Lower lobe of right lung (tissue), 2 donors: ENCODE measurements at places on chromosomes 5 and 9. TPM values are rescaled to one million over a fixed set of nuclear protein-coding genes. Genes with fewer than 3 reads are reported as not detected.
A peak's percentile ranks its signal among the peaks of the same experiment; 100 is the strongest.

GRCh38 chr5:105702323-105702722 lies 1968.4 kb downstream of the EFNA5 start:
- no peak for DNase-seq
- no peaks in the 10 kb centered on the region for H3K4me1 ChIP-seq
- H3K36me3 ChIP-seq: no peaks in the 10 kb centered on the region
- no peaks in the 10 kb centered on the region for H3K27me3 ChIP-seq
- H3K4me3 ChIP-seq: no peak overlapping the region

DNA sequence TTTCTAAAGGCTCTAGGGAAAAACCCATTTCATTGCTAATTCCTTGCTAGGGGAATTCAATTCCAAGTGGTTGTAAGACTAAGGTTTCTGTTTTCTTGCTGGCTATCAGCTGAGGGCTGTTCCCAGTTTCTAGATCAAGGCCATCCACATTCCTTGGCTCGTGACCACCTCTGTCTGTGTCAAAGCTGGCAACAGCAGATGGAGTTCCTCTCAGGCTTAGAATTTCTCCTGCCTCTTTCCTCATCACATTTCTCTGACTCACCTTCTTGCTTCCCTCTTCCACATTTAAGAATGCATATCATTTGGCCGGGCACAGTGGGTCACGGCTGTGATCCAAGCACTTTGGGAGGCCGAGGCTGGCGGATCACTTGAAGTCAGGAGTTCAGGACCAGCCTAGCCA lies 19.0 kb downstream of the DAB2IP start:
- no peak overlapping the region for H3K27ac ChIP-seq
- no peaks in the 10 kb centered on the region for H3K4me1 ChIP-seq
- no peaks in the 10 kb centered on the region for H3K36me3 ChIP-seq
- no peak overlapping the region for H3K4me3 ChIP-seq
- H3K27me3 ChIP-seq: no peaks in the 10 kb centered on the region
- DNase-seq: peak; percentile 39

- H3K27ac ChIP-seq: peak overlapping the region; percentile 62
- no peaks in the 10 kb centered on the region for H3K27me3 ChIP-seq
- no peak for DNase-seq
- no peaks in the 10 kb centered on the region for H3K36me3 ChIP-seq
- no peak overlapping the region for H3K4me3 ChIP-seq
Observed at GRCh38 chr9:106868087-106868486, 5.1 kb downstream of the ZNF462 start.

DNA sequence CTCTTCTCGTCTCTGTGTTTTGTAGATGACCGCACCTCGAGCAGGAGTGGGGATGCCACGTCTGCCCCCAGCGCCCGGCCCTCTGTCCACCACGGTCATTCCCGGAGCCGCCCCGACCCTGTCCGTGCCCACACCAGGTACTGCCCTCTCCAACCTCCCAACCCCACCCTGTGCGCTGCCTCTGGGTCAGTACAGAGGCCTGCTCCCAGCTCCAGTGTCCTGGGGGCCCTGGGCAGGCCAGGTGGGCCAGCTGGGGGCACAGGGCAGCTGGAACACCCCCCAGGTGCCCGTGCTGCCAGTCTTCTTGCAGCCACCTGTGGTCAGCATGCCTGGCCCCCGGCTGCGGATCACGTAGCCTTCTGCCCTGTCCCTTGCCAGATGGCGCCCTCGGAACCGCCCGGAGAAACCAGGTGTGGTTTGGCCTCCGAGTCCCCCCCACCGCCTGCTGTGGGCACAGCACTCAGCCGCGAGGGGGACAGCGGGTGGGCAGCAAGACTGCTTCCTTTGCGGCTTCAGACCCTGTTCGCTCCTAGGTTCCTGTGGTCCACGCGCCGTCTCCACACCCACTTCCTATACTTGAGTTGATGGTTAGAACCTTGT lies 133.7 kb downstream of the WNK2 start:
- peak; percentile 44 for DNase-seq
- H3K4me1 ChIP-seq: no peaks in the 10 kb centered on the region
- H3K27me3 ChIP-seq: no peaks in the 10 kb centered on the region
- H3K27ac ChIP-seq: no peak overlapping the region
- no peak overlapping the region for H3K4me3 ChIP-seq
- no peaks in the 10 kb centered on the region for H3K36me3 ChIP-seq

- H3K27ac ChIP-seq: peak overlapping the region; percentile 87
- H3K36me3 ChIP-seq: no peaks in the 10 kb centered on the region
- H3K4me1 ChIP-seq: peaks cover 53% of the 10 kb centered on the region
- no peaks in the 10 kb centered on the region for H3K27me3 ChIP-seq
- no peak overlapping the region for H3K4me3 ChIP-seq
- peak; percentile 76 for DNase-seq
Observed at GRCh38 chr5:172713113-172713808, 57.7 kb downstream of the DUSP1 start.

DNA sequence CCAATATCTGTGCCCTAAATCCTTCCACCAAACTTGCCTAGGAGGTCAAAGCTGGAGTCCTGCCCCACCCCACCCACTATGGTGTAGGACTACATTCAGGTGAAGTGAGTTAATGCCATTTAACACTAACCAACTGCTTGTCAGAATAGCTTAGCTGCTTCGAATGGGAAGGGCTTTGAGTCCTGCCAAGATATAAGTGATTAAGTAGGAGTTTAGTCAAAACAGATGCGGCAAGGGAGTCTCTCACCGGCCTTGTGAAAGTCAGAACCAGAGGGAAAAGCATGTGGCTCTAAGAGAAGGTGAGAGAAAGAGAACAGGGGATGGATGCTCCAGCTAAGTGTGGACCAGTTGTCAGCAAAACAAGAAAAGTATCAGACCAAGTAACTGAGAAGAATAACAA lies 132.6 kb downstream of the SPOCK1 start:
- H3K4me1 ChIP-seq: no peaks in the 10 kb centered on the region
- no peak overlapping the region for H3K27ac ChIP-seq
- no peak for DNase-seq
- no peaks in the 10 kb centered on the region for H3K27me3 ChIP-seq

DNA sequence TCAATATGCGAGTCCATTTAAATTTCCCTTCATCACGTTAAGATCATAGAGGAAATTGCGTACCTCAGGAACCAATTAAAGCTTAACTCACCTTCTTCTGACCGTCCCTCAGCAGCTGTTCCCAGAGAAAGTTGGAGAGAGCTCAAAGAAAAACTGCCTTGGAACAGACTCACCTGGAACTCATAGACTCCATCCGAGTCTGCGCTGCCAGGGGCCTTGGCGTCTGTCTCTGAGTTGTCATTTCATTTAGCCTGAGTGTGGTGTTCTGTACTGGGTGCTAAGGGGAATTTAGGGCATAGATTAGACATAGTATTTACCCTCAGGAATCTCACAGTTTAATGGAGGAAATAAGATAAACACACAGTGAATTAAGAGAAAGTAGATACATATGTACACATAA lies 892.7 kb downstream of the TLE1 start:
- H3K4me1 ChIP-seq: peaks cover 6% of the 10 kb centered on the region
- no peak for DNase-seq
- H3K27me3 ChIP-seq: no peaks in the 10 kb centered on the region
- no peak overlapping the region for H3K27ac ChIP-seq

GRCh38 chr5:162052676-162053075 lies 14.9 kb upstream of the GABRG2 start:
- no peaks in the 10 kb centered on the region for H3K4me1 ChIP-seq
- H3K36me3 ChIP-seq: no peaks in the 10 kb centered on the region
- no peak overlapping the region for H3K4me3 ChIP-seq
- H3K27ac ChIP-seq: no peak overlapping the region

DNA sequence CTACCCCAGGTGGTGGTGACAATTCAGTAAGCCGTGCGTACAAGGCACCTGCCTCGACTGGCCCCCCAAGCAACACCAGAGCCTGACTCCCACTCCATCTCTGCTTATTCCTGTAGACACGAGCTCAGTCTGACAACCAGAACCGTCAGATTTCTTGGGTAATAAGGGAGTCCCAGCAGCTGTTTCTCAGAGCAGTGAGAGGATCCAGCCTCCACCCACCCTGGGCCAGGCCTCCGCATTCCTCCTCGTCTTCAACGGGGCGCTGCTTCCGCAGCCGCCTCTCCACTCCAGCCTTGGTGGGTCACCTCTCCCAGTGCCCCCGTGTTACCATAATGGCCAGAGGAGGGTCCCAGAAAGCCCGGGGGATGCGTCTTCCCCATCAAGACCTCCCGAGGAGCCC lies 27.7 kb upstream of the GFPT2 start:
- H3K27ac ChIP-seq: no peak overlapping the region
- H3K4me1 ChIP-seq: no peaks in the 10 kb centered on the region
- no peak for DNase-seq

- no peak overlapping the region for H3K27ac ChIP-seq
- no peaks in the 10 kb centered on the region for H3K36me3 ChIP-seq
- DNase-seq: no peak
- no peaks in the 10 kb centered on the region for H3K27me3 ChIP-seq
- H3K4me1 ChIP-seq: no peaks in the 10 kb centered on the region
Observed at GRCh38 chr5:125257057-125257972, 510.9 kb upstream of the ZNF608 start.

DNA sequence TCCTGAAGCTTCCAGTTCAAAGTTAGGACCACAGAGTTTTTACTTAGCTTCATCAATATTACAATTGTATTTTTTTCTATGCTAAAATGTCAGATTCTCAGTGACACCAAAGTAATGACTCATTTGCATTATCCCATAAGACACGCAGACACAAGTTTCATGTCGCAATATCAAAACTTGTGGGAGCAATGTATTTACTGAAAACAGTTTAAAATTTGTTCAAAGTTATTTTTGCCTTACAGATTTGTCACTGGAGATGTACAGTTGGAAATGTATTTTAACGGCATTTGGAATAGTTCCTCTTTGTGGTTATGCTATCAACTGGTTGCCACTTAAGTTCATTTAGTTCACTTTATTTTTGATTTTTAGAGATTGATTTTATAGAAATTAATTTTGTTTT lies 36.2 kb upstream of the DAP start:
- H3K4me1 ChIP-seq: no peaks in the 10 kb centered on the region
- H3K4me3 ChIP-seq: no peak overlapping the region
- DNase-seq: no peak
- no peaks in the 10 kb centered on the region for H3K36me3 ChIP-seq
- H3K27me3 ChIP-seq: peaks cover 7% of the 10 kb centered on the region

DNA sequence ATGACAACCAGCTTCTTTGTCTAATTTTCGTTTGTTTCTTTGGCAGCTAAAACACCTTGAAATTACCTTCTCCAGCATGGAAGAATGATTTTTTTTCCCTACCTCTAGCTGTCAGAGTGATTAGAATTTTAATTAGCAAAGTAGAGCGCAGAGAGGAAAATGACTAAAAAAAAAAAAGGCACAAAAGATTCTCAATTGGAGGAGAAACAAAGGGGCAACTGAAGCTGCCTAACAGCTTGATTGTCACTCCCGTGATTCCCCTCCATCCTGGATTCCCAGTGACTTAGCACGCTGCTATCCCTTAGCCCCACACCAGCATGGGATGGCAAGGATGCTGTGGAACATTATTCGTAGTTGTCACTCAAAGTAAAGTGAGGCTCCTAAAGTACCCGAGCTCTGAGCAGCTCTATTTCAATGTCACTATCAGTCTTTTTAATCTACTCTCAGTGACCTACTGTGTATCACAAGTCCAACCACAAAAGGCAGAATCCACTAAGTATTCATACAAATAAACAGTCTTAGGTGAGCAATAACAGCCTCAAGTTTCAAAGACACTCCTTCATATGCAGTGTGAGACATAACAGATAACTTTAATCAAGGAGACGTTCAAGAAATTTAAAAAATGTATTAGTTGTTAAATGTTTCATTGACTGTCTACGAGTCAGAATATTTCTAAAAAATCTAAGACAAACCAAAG lies 710.0 kb upstream of the GRAMD2B start:
- no peak overlapping the region for H3K4me3 ChIP-seq
- no peaks in the 10 kb centered on the region for H3K36me3 ChIP-seq
- H3K27me3 ChIP-seq: no peaks in the 10 kb centered on the region
- DNase-seq: no peak

- H3K27me3 ChIP-seq: no peaks in the 10 kb centered on the region
- H3K4me1 ChIP-seq: no peaks in the 10 kb centered on the region
- peaks cover 98% of the 10 kb centered on the region for H3K36me3 ChIP-seq
- no peak for DNase-seq
- no peak overlapping the region for H3K27ac ChIP-seq
- no peak overlapping the region for H3K4me3 ChIP-seq
Observed at GRCh38 chr5:140540227-140540626, 7.2 kb upstream of the EIF4EBP3 start.

GRCh38 chr9:127449332-127449966 lies 1.8 kb downstream of the RPL12 start:
- peak overlapping the region; percentile 56 for H3K27ac ChIP-seq
- peak overlapping the region; percentile 81 for H3K4me3 ChIP-seq
- DNase-seq: no peak
- H3K27me3 ChIP-seq: no peaks in the 10 kb centered on the region
- peaks cover 35% of the 10 kb centered on the region for H3K4me1 ChIP-seq
- peaks cover 55% of the 10 kb centered on the region for H3K36me3 ChIP-seq

DNA sequence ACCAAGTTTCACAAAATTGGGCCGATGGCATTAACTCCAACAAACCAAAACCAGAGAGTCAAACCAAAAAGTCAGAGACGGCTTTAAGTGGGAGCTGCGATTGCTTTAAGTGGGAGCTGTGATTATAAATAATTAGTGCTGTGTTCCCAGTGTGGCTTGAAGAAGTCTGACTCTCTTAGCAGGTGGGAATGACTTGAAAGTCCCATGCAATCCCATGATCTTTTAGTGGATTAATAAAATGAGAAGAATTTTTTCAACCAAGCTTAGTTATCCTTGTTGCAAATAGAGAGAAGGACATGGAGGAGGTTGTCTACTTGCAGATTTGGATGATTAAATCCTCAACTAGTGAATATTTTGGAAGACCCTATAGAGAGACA lies 68.5 kb downstream of the MYO10 start:
- no peaks in the 10 kb centered on the region for H3K27me3 ChIP-seq
- H3K27ac ChIP-seq: peak overlapping the region; percentile 54
- H3K4me1 ChIP-seq: peaks cover 46% of the 10 kb centered on the region
- H3K36me3 ChIP-seq: no peaks in the 10 kb centered on the region

- peaks cover 17% of the 10 kb centered on the region for H3K4me1 ChIP-seq
- H3K27me3 ChIP-seq: no peaks in the 10 kb centered on the region
- DNase-seq: no peak
- no peaks in the 10 kb centered on the region for H3K36me3 ChIP-seq
- peak overlapping the region; percentile 98 for H3K27ac ChIP-seq
Observed at GRCh38 chr9:27572566-27572917, 739 bp downstream of the C9orf72 start.

- H3K27ac ChIP-seq: no peak overlapping the region
- H3K4me1 ChIP-seq: no peaks in the 10 kb centered on the region
- H3K36me3 ChIP-seq: no peaks in the 10 kb centered on the region
- no peaks in the 10 kb centered on the region for H3K27me3 ChIP-seq
- DNase-seq: no peak
Observed at GRCh38 chr5:17326600-17327037, 109.2 kb downstream of the BASP1 start.

The SH3GL2 gene
- 1.3 TPM for total RNA-seq

The DNM1 gene
- 8.8 TPM for total RNA-seq

The KIAA0825 gene
- total RNA-seq: 5.5 TPM

The IFNK gene
- total RNA-seq: not detected

The SLC25A2 gene
- total RNA-seq: 0.71 TPM

The PCDHGA11 gene
- 3.2 TPM for total RNA-seq

The GCNT4 gene
- total RNA-seq: 1.9 TPM

The PDZD2 gene
- 67.8 TPM for total RNA-seq
